LoVo (cell line): ENCODE measurements at places on chromosomes 13 and 19.

GRCh38 chr19:47447470-47448359 is 24.0 kb downstream of the SLC8A2 start:
- DNase-seq = no peak

DNA sequence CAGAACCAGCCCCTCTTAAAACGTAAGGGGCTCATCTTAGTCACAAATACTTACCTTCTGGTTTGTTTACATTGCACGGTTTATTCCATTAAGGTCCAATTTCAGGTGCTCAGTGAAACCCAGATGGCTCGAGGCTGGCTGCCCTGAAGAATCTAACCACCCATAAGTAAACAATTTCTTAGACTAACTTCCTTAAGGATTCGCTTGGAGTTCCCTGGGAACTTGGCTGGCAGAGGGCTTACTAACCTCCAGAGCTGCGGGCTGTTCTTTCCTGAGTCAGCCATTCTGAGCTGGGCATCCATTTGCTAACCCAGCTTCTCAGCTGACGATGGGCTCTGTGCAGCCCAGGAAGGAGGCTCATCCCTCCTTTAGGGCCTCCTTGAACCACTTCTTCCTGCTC is 262.1 kb downstream of the FGF9 start:
- no peak for DNase-seq

GRCh38 chr13:34210341-34210740 is 392.4 kb downstream of the RFC3 start:
- DNase-seq = no peak

- DNase-seq = no peak
These were observed 25.8 kb downstream of the COL4A1 start for GRCh38 chr13:110280985-110281688.

DNA sequence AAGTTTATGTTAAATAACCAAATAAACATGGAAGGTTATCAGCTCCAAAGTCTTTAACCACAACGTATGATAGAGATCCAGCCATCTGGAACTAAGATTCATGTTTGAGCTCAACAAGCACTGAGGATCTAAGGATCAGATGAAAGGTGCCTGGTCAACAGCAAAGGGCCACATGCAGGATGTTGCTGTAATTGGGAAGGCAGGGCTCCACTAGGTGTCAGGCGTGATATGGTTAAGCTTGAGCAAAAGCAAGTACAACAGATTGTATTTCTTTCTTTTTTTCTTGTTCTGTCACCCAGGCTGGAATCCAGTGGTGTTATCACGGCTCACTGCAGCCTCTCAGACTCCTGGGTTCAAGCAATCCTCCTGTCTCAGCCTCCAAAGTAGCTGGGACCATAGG is 12.0 kb downstream of the EBPL start:
- DNase-seq = no peak

GRCh38 chr13:32019612-32020233 is 11.9 kb upstream of the FRY start:
- DNase-seq = peak; percentile 16

DNA sequence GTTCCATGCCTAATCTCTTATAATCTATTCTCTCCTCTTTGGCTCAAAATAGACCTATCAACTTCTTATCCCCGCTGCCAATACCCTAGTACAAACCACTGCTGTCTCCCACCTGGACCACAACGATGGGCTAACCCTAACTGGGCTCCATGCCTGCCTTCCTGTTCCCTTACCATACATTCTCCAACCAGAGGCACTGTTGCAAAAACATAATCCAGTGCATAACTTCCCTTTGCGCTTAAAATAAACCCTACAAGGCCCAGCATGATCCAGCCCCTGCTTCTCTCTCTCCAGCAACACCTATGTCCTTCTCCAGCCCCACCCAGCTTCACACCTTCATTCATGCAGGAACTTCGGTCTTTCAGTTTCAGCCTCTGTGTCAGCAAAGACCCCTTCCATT is 27.4 kb upstream of the CEBPA start:
- DNase-seq = no peak

GRCh38 chr19:18156841-18157464 is 4.0 kb downstream of the PIK3R2 start:
- peak; percentile 85 for DNase-seq

DNA sequence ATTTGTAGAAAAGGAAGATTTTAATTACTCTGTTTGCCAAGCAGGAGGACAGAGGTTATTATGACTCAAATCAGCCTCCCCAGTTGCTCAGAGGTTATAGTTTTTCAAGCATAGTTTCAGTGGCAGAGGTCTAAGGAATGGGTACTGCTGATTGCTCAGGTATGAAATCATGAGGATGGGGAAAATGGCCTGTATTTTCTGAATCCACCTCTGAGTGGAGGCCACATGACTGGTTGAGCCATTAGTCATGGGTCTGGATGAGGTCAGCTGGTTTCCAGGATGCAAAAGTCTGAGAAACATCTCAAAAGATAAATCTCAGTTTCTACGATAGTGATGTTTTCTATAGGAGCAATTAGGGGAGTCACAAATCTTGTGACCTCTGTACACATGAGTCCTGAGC is 62.8 kb upstream of the CEACAM8 start:
- DNase-seq = no peak

DNA sequence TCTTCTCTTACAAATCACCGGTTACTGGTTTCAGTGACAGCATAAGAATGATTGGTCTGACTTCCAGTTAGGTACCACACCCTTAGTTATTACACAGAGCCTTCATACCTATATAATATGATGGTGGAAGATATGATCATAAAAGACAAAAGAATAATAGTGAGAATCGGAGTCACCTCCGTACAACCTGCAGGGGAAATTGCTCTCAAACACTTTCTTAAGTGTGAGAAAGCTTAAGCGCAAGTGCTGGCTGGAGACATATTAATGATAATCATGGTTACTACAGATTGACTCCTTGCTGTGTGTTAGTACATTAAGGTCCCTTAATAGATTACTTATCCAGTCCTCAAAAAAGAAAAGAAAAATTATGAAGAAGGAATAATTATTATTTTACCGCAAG is 1.8 kb upstream of the LHFPL6 start:
- DNase-seq = no peak

GRCh38 chr19:6866741-6867151 is 20.6 kb upstream of the ADGRE1 start:
- no peak for DNase-seq

- DNase-seq = no peak
These were observed 49.2 kb downstream of the STOML3 start for GRCh38 chr13:38941353-38941945.

DNA sequence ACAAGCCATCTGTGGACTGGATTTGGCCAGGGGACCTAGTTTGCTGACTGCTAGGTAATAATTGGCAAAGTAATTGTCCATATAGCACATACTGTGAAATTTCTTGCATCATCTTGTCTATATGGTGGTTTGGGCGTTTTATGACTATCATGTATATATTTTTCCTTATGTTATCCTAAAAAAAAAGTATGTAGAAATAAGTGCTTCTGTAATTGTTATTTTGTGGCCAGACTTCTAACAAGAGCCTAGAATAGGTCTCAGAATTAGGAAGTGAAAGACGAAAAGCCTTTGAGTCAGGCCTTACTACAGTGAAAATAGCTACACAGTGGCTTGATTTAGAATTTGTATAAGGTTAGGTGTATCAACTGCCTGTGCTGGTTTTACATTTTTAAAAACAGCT is 4.2 kb downstream of the FNDC3A start:
- DNase-seq = no peak
